ENCODE measurements at places on chromosomes 5 and 9.

DNA sequence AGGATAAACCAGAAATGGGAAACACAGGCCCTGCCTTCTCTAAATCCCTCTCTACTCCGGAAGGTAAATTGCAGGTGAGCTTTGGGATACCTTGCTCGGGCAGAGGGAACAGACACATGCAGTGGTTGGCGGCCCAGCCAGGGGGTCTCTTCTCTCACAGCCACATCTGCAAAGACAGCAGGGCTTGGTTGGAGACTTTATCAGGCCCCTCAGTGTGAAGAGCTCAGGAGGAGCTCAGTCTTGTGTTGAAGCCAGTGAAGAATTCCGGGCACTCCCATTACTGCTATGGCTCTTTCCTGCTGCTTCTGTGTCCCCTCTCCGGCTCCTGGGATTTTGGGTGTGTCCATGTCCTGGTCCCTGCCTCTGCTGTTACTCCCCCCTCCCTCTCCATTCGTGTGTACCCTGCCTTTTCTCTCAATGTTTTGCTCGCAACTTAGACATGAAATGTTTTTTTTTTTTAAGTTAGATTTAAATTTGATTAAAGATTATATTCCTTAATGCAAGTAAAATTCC, 99.8 kb downstream of the TRIO start:
- no peak for DNase-seq

- peak; percentile 52 for DNase-seq
Observed at GRCh38 chr5:93621327-93621798, 38.3 kb downstream of the NR2F1 start.

DNA sequence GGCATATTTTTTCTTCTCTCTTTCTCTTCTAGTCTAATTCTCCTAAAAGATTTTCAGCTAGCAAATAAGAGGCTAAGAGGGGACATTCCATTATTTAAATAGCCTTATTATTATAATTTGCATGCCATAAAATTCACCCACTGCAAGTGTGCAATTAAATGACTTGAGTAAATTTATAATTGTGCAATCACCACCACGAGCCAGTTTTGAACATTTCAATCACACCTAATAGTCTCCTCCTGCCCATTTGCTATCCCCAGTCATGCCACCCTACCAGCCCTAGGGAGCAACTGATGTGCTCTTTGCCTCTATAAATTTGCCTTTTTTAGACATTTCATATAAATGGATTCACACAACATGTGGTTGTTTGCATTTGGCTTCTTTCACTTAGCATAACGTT, 12.0 kb upstream of the SLC36A2 start:
- no peak for DNase-seq

DNA sequence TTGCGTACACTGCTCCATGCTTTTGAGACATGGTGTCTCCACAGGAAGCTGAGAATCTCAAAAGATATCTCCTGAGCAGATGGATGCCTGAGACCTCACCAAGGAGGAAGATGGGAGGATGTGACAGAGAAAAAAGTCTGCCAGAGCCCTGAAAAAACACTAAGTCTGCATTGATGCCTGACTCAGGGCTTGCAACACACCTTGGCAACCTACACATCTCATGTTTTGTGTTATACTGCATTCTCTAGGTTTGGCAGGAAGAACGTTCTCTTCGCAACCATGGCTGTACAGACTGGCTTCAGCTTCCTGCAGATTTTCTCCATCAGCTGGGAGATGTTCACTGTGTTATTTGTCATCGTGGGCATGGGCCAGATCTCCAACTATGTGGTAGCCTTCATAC, 19.2 kb downstream of the SLC22A4 start:
- DNase-seq: no peak

DNA sequence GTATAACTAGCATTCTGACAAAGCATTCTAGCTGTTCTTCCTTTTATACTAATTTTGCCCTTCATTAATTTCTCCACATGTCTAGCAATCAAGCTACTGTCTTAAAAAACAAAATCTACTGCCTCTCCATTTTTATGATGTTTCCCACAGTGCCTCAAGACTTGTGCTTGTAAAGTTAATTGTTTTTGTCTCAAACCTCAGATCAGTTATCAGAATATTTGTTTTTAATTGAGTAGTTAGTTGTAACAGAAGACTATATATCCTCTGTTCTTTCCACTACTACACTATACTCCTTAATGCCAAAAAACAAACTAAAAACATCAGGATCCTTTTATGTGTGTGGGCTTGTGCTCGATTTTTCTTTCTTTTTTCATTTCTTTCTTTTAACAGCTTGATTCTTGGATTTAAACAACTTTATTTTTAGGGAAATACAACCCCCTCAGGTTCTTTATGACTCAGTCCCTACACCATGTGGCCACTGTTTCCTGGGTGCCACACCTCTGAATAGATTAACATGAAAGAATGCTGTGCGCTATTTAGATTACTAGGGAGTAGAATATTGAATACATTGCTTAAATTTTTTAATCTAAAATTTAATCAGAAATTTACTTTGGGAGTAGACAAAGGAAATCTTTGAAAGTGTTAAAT, 1.2 kb downstream of the ASPN start:
- no peak for DNase-seq

- peak; percentile 68 for DNase-seq
Observed at GRCh38 chr9:35882263-35882848, 12.2 kb upstream of the OR13J1 start.

DNA sequence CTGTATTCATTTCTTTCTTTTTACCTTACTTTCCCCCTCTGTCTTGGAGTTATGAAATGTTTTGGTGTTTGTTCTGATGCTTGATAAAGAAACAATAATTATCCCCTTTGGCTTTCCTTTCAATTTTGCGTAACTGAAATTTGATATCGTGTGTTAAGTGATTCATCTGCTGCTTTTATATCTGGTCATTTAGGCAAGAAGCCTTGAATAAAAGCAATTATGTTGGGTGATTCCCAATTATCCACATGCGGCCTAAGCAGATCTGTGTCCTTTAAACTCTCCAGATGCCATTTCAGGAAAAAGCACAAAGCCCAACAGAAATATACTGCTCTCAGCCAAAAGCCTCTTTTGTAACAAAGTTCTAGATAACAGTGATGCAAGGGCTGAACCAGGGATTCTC, 92.8 kb downstream of the TAF11L14 start:
- no peak for DNase-seq

DNA sequence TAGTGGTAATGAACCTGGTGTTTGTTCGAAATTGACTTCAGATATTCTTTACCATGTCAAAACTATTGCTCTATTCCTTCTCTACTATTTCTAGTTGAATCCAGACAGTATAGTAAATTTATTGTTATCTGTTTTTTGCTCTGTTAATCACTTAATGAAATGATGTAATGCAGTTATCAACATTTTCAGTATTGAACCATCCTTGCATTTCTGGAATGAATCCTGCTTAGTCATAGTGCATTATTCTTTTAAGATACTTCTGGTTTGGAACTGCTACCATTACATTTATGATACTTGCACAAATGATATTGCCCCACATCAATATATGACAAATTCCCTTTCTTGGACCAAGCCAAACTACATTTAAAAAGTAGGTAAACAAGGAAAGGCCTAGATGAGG, 554.0 kb upstream of the KLF4 start:
- DNase-seq: no peak

GRCh38 chr5:133220851-133221674, 169.2 kb downstream of the HSPA4 start:
- DNase-seq: no peak

GRCh38 chr5:132228241-132229035, 785 bp upstream of the P4HA2 start:
- DNase-seq: no peak

DNA sequence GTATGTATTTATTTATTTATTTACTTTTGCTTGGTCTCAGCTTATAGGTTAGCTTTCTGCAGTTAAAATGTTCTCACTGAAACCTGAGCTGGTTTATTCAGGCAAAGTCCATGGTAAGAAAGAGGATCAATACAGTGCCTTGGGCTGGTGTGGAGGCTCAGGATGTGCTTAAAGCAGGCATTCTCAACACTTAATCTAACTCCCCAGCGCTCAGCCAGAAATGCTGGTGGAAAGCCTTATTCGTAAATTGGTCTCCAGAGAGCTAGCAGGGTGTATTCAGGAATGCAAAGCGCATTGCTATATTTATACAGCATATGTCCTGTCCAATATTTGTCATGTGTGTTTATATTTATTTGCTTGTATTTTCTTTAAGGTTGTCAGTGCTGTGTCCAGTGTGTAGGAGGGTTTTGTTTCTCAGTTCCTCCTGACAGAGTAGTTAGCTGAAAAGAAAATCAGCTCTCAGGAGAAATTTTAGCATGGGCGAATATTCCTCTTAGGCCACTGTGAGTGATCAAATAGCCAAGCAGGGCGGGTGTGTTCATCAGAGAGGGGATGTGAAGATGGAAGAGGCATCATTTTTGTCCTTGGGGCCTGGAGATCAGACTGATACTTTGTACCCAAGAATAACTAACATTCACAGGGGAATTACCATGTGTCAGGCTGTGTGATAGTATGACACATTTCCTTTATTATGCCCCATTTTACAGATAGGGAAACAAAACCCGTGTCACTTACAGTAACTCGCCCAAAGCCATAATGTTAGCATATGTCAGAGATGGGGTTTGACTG, 65.8 kb downstream of the DOCK2 start:
- no peak for DNase-seq

DNA sequence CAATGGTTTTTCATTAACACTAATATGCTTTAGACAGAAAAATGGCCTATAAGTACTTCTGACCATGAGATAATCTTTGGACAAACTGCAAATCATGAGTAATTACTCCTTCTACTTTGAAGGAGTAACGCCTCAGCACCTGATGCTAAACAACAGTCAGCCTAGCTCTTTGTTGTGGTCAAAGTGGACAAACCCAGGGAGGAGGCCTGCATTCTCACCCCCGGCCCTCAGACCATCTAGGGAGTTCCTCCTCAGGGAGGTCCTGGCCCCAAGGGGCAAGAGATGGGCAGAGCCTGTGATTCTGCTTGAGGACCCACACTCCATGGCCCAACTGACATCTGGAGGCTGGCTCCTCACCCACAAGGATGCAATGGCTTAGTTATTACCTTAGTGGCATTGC, 48.2 kb upstream of the ANGPTL2 start:
- DNase-seq: peak; percentile 17

- DNase-seq: no peak
Observed at GRCh38 chr9:71733176-71733575, 35.1 kb downstream of the CEMIP2 start.

- no peak for DNase-seq
Observed at GRCh38 chr5:139017624-139018023, 142.5 kb upstream of the LRRTM2 start.

DNA sequence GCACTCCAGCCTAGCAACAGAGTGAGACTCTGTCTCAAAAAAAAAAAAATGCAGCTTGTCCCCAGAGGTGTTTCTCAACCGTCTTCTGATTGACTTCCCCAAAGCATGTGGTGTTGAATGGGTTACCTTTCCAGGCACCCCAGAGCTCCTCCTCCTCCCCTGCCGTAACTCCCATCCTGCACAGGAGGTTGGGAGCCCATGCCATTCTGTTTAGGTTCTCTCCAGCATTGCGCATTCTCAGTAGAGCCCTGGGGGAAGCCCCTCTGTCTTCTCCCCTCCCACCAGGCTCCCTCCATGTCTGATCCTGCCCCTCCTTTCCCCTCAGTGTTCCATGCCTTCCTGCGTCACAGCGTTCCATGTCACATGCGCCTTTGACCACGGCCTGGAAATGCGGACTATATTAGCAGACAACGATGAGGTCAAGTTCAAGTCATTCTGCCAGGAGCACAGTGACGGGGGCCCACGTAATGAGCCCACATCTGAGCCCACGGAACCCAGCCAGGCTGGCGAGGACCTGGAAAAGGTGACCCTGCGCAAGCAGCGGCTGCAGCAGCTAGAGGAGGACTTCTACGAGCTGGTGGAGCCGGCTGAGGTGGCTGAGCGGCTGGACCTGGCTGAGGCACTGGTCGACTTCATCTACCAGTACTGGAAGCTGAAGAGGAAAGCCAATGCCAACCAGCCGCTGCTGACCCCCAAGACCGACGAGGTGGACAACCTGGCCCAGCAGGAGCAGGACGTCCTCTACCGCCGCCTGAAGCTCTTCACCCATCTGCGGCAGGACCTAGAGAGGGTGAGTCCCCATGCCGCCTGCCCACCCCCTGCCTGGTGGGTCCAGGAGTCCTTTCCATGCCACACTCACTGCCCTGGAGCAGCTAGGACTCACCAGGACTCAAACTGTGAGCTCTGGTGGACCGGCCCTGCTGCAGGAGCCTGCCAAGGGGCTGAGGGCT, 40.6 kb downstream of the JADE2 start:
- no peak for DNase-seq

DNA sequence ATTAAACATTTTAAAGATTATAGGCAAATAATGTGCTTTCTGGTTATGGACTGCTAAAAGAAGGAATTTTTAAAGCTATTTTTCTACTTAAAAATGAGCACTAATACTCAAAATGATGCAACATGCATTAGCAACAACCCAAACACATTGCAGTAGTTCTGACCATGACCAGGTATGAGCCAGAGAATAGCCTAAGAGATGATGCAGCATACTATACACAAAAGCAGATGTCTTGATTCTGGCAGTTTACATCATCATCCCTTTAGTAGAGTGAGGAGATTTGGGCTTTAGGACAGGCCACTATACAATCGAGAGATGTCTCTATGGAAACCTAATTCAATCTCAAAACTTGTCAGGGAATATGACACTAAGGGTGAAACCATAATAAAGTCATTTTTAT, 307.1 kb downstream of the PRR16 start:
- no peak for DNase-seq

DNA sequence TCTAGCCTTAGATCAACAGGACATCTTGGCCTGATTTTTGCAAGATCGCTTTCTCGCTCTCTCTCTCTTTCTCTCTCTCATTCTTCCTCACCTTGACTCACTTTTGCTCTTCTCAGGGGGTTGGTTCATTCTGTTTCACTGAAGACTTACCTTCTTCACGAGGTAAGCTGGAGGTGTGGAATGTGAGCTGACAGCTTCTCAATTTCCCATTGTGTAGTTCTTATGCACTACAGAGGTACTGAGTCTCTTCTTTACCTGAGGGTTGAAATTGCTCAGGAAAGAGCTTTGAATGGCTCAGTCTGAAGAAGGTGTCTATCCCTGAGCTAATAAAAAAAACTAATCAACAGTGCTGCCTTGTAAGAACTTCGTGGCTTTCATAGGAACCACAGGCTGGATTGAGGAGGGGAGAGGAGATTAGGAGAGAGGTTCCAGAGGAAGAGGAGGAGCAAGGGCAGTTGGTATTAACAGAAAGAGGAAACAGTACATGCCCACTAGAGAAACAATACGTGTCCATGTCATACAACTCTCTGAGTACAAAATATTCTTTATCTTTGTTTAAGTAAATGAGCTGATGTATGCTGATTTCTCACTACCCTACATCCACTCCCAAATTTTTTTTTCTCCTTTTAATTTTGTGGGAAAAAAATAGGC, 192.2 kb downstream of the TMEM167A start:
- peak; percentile 7 for DNase-seq

GRCh38 chr9:114311571-114312512, 11.1 kb upstream of the ORM1 start:
- DNase-seq: no peak

GRCh38 chr9:13552606-13553215, 273.2 kb upstream of the MPDZ start:
- DNase-seq: no peak

Measured in kidney glomerular epithelial cell (primary cell).